ENCODE measurements at places on chromosomes 11 and 22. TPM values are rescaled to one million over a fixed set of nuclear protein-coding genes. Genes with fewer than 3 reads are reported as not detected.

KRTAP5-1 gene
- total RNA-seq: not detected

- no peak for DNase-seq
These were observed 117.5 kb upstream of the ZBED5 start for GRCh38 chr11:10975287-10975721.

- no peak for DNase-seq
These were observed 16.6 kb downstream of the IL10RA start for GRCh38 chr11:118002541-118003423.

- no peak for DNase-seq
These were observed 4.6 kb upstream of the LTBP3 start for GRCh38 chr11:65562788-65563187.

- DNase-seq: peak; percentile 83
These were observed 680.9 kb upstream of the ANO5 start for GRCh38 chr11:21511835-21512440.

All from glutamatergic neuron (in vitro differentiated cells).